ENCODE measurements at places on chromosomes 1 and 21.

GRCh38 chr1:61184040-61184713 lies 101.8 kb downstream of the NFIA start:
- DNase-seq, result no peak

GRCh38 chr21:45250914-45251634 lies 36.6 kb downstream of the POFUT2 start:
- no peak for DNase-seq

GRCh38 chr1:117819301-117819700 lies 110.1 kb downstream of the GDAP2 start:
- no peak for DNase-seq

GRCh38 chr1:5415606-5416005 lies 576.6 kb downstream of the NPHP4 start:
- DNase-seq, result no peak

DNA sequence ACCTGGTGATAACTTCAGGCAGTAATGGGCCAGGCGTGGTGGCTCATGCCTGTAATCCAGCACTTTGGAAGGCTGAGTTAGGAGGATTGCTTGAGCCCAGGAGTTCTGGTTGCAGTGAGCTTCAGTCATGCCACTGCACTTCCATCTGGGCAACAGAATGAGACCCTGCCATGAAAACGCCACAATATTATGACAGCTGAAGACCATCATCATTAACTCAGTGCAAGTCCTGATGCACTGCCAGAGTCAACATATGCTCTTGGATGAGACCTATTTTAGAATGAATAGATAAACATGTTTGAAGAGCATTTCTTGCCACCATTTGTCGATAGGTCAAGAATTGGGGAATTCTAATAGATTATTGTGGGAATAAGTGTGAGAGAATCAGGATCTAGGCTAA lies 26.4 kb downstream of the HENMT1 start:
- DNase-seq, result no peak

DNA sequence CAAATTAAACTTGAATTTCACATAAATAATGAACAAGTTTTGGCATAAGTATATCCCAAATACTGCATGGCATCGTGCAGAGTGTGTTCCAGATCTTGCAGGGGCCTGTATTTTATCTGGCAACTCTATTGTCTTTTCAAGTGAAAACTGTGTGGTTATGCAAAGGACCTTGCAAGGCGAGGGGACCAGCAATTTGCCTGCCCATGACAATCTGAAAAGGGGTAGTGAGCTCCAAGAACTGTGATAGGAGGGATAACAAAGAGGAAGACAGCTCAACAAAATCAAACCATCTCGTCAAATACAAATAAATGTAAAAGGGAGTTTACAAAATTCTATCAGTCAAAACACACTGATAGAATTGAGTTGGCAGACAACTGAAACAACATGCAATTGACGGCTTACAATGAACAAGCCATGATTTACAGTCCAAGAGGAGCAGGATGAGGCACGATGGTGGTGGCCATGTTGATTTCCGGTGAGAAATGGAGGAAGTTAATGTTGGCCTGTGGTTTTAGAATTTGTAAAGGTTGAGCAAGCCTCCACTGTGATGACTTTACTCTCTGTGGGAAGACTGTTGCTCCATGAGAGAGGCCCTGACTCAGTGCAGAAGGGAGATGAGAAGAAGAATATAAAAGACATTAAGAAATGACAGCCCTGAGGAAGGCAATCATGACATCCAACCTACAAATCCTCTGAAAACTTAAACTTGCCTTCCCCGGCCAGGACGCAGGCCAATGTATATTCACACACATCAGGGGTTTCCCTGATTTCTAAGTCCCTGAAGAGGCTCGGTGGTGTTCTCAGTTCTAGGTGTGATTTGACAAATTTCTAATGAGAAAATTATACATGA lies 132.2 kb downstream of the ADSS2 start:
- DNase-seq, result peak; percentile 28
